ENCODE measurements at places on chromosomes 11 and 22. TPM values are rescaled to one million over a fixed set of nuclear protein-coding genes. Genes with fewer than 3 reads are reported as not detected.
A peak's percentile ranks its signal among the peaks of the same experiment; 100 is the strongest.

DNA sequence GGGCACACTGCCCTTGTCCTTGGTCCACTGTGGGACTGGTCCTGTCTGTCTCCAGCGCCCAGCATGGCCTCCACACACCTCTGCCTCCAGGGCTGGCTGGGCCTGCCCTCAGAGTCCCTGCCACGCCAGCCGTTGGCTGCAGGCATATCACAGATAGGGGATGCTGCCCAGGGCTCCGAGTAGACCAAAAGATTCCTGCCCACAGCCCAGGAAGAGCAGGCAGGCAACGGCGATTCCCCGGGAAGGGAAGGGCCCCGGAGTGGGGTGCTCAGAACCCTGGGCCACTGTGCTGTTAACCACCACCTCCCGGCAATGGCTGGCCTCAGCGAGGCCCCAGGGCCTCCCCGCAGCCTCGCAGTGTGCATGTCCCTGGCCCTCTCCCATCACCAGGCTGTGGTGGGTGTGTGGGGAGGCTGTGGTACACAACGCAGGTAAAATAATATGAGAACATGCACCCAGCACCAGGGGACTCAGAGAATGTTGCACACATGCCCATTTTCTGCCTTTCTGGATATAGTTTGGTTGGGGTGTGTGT lies 2.2 kb downstream of the IFITM5 start:
- H3K27ac ChIP-seq: no peak overlapping the region
- no peaks in the 10 kb centered on the region for H3K36me3 ChIP-seq
- no peak overlapping the region for H3K4me3 ChIP-seq
- H3K4me1 ChIP-seq: no peaks in the 10 kb centered on the region

- peaks cover 12% of the 10 kb centered on the region for H3K4me1 ChIP-seq
- no peak for DNase-seq
- no peak overlapping the region for H3K4me3 ChIP-seq
- H3K36me3 ChIP-seq: no peaks in the 10 kb centered on the region
- H3K27ac ChIP-seq: no peak overlapping the region
Observed at GRCh38 chr11:67072295-67072694, 15.6 kb downstream of the RHOD start.

GRCh38 chr11:44747316-44747715 lies 20.6 kb downstream of the TSPAN18 start:
- no peak overlapping the region for H3K4me3 ChIP-seq
- H3K27me3 ChIP-seq: no peaks in the 10 kb centered on the region
- no peak overlapping the region for H3K27ac ChIP-seq
- no peaks in the 10 kb centered on the region for H3K36me3 ChIP-seq
- no peak for DNase-seq

DNA sequence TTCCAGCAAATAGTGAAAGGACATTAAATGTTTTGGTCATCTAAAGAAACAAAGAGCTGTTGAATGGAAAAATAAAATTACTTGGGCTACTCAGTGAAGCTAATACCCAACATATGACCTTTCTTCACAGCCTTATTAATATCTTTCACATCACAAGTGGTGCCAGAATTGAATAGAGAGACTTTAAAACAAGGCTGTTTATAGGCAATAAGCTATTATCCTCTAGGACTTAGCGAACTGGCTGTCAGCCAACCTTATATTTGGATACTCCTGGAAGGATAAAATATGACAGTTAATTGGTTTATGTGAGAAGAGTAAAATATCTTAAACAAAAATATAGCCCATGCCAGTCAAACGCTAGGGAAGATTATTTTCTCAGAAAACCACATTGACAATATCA lies 225.5 kb upstream of the BLID start:
- DNase-seq: no peak
- no peaks in the 10 kb centered on the region for H3K36me3 ChIP-seq

DNA sequence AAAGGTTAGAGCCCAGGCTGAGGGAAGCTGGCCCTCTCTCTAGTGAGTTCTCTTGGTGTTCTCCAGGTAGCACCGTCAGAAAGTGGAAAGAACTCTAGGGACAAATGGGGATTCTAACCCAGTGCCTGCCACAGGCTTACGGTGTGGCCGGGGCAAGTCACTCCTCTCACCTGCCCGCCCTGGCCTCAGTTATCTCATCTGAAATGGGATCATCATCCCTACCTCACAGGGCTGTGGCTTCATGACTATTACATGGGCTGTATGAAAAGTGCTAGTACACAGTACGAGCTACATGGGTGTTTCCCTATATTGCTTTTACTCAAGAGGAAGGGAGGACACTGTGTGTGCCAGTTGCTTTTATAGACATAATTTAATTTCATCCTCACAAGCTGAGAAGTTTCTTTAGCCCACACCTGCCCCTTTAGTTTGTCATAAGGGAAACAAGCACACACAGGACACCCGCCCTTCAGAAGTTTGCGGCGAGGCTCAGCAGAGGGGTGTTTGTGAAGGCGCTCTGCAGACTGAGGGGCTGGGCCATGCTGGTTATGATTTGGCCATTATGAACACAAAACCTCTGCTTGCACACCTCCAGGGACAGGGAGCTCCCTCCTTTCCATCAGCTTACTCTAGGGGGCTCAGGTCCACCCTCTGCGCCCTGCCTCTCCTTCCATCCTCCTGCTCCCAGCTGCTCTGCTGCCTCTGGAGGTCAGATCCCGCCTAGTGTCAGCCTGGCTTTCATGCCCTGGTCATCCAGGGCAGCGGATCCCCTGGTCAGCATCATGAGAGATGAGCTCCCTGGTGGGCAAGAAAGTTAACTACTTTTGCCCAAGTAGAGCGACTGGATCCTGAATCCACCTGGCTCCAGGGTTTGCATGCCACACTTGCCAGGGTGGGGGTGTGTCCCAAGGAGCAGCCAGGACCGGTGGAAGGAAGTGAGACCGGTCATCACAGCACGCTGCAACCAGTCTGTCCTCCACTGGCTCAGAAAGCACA lies 1.2 kb downstream of the KLHL35 start:
- DNase-seq: no peak
- no peak overlapping the region for H3K27ac ChIP-seq
- no peaks in the 10 kb centered on the region for H3K36me3 ChIP-seq
- no peaks in the 10 kb centered on the region for H3K4me1 ChIP-seq
- peaks cover 14% of the 10 kb centered on the region for H3K27me3 ChIP-seq

DNA sequence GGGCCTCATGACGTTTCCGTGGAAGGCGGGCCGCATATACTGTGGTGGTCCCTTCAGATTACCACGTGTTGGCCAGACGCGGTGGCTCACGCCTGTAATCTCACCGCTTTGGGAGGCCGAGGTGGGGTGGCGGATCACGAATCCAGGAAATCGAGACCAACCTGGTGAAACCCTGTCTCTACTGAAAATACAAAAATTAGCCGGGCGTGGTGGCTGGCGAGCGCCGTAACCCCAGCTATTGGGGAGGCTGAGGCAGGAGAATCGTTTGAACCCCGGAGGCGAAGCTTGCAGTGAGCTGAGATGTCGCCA lies 853 bp upstream of the DENND6B start:
- no peaks in the 10 kb centered on the region for H3K27me3 ChIP-seq
- DNase-seq: no peak
- peak overlapping the region; percentile 69 for H3K4me3 ChIP-seq
- peak overlapping the region; percentile 85 for H3K27ac ChIP-seq
- no peaks in the 10 kb centered on the region for H3K36me3 ChIP-seq

DNA sequence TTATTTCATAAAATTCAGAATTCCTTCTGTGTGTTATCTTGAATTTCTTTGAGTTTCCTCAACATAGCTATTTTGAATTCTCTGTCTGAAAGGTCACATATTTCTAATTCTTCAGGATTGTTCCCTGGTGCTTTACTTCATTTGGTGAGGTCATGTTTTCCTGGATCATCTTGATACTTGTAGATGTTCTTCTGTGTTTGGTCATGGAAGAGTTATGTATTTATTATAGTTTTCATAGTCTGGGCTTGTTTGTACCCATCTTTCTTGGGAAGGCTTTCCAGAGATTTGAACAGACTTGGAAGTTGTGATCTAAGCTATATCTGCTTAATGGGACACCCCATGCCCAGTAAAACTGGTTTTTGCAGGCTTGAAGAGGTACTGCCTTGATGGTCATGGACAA lies 149.6 kb downstream of the METTL15 start:
- no peaks in the 10 kb centered on the region for H3K27me3 ChIP-seq
- H3K4me1 ChIP-seq: peaks cover 4% of the 10 kb centered on the region
- no peak overlapping the region for H3K27ac ChIP-seq

- no peak overlapping the region for H3K4me3 ChIP-seq
- no peak overlapping the region for H3K27ac ChIP-seq
- no peak for DNase-seq
- no peaks in the 10 kb centered on the region for H3K27me3 ChIP-seq
Observed at GRCh38 chr11:106378513-106379179, 301.2 kb downstream of the AASDHPPT start.

DNA sequence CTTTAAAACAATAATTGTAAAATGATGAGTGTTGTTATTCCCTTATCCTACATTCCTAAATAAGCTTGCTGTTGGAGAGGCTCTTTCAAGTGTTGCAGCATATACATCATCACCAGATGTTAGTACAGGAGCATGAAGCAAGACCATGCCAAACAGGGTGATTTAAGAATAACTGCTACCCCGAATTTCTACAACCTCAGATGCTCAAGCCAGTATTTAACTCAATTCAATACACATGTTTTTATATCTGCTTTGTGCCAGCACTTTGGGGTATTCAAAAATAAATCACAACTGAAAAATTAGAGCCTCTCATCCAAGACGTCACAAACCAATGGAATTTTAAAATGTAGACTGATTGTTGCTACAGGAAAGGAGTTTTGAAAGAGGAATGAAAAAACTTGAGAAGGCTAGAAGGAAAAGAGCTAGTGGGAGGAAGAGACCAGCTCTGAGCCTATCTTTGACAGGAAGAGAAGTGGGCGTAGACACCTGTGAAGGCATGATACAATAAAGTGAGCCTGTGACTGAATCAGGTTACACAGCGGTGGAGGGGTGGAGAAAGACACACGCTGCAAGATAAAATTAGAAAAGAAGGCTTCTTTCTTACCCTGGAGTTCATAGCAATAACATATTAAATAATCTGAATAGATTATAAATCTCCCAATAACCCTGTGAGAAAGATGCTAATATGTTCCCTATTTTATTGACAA lies 95.8 kb downstream of the DLG2 start:
- DNase-seq: no peak
- H3K4me3 ChIP-seq: no peak overlapping the region

- H3K27ac ChIP-seq: no peak overlapping the region
- H3K27me3 ChIP-seq: no peaks in the 10 kb centered on the region
- no peak for DNase-seq
- H3K4me3 ChIP-seq: no peak overlapping the region
Observed at GRCh38 chr11:128334311-128335044, 252.9 kb downstream of the ETS1 start.

- no peak overlapping the region for H3K27ac ChIP-seq
- H3K36me3 ChIP-seq: no peaks in the 10 kb centered on the region
- no peak overlapping the region for H3K4me3 ChIP-seq
- no peaks in the 10 kb centered on the region for H3K27me3 ChIP-seq
Observed at GRCh38 chr11:11313902-11314692, 39.0 kb downstream of the CSNK2A3 start.

- no peaks in the 10 kb centered on the region for H3K36me3 ChIP-seq
- H3K27ac ChIP-seq: no peak overlapping the region
- H3K27me3 ChIP-seq: no peaks in the 10 kb centered on the region
- no peak for DNase-seq
Observed at GRCh38 chr22:19959043-19959586, 17.5 kb upstream of the TXNRD2 start.

GRCh38 chr22:31107894-31108218 lies 488 bp upstream of the SELENOM start:
- no peak overlapping the region for H3K27ac ChIP-seq
- no peaks in the 10 kb centered on the region for H3K36me3 ChIP-seq
- H3K4me3 ChIP-seq: peak overlapping the region; percentile 54
- DNase-seq: no peak
- H3K27me3 ChIP-seq: no peaks in the 10 kb centered on the region
- no peaks in the 10 kb centered on the region for H3K4me1 ChIP-seq

- H3K27ac ChIP-seq: no peak overlapping the region
- H3K27me3 ChIP-seq: no peaks in the 10 kb centered on the region
Observed at GRCh38 chr11:128599729-128600128, 12.4 kb upstream of the ETS1 start.

DNA sequence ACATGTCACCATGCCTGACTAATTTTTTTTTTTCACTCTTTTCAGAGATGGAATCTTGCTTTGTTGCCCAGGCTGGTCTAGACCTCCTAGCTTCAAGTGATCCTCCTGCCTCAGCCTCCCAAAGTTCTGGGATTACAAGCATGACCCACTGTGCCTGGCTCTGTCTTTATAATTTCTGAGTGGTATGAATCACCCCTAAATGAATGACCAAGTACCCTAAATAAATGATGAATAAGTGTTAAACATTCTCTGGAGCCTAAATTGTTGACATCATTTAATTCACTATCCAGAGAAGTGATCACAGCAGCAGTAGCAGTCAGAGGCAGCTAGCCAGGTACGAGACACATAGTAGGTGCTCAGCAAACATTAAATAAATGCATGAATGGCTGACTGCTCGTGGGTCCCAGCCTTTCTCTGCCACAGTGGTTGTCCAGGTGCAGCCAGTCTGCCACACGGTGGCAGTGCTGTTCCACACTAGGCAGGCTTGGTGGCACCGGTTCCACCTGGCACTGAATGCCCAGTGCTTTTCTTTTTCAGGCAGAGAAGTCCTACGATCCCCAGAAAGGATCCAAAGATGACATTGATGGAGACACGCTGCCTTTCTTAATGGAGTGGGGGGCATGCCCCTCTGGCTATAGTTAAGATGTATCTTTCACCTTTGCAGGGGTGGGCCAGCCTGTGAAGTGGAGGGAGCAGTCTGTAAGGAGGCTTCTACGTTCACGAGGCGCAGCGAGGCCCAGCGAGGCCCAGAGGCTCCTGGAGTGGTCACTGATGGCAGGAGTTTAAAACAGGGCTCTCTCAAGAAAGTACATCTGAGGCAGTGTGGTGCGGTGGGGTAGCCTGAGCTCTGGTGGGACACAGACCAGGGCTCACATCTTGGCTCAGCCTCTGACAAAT lies 8.7 kb upstream of the TTC12 start:
- H3K4me3 ChIP-seq: no peak overlapping the region
- DNase-seq: no peak
- no peaks in the 10 kb centered on the region for H3K27me3 ChIP-seq
- no peaks in the 10 kb centered on the region for H3K4me1 ChIP-seq

DNA sequence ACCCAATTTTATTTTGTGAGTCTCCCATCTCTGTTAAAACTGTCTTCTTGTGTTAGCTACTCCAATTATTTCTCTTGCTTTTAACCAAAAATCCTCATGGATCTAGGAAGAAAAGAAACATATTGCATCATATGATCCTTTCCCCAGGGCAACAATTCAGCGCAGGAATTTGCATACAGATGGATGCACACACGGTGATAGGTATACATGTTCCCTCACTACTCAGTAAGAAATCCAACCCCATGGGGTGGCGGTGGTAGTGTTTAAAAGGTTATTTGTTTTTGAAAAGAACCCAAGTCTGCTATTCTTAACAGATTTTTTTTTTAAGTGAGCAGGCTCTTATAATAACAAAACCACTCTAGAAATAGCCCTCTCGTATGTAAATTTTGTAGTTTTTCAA lies 4.2 kb upstream of the SYN3 start:
- H3K4me1 ChIP-seq: no peaks in the 10 kb centered on the region
- no peak overlapping the region for H3K4me3 ChIP-seq
- no peaks in the 10 kb centered on the region for H3K36me3 ChIP-seq
- H3K27me3 ChIP-seq: peaks cover 5% of the 10 kb centered on the region

The OR52I1 gene
- total RNA-seq: not detected

The GPR83 gene
- total RNA-seq: not detected

The GNAZ gene
- total RNA-seq: 0.51 TPM

The SYT7 gene
- total RNA-seq: not detected

The LYVE1 gene
- total RNA-seq: 0.13 TPM

The DENND6B gene
- total RNA-seq: 11.2 TPM

The NXPE1 gene
- total RNA-seq: not detected

The SMIM35 gene
- total RNA-seq: not detected

The TALDO1 gene
- 227 TPM for total RNA-seq

The PANX3 gene
- not detected for total RNA-seq

The TRIM6 gene
- 4.4 TPM for total RNA-seq

The ANGPTL5 gene
- total RNA-seq: not detected

The BDNF gene
- total RNA-seq: 0.08 TPM

The SORL1 gene
- 107 TPM for total RNA-seq

The HEPHL1 gene
- not detected for total RNA-seq

All from GM12878 (cell line).